ENCODE measurements at places on chromosomes 1 and 21. TPM values are rescaled to one million over a fixed set of nuclear protein-coding genes. Genes with fewer than 3 reads are reported as not detected.

DNA sequence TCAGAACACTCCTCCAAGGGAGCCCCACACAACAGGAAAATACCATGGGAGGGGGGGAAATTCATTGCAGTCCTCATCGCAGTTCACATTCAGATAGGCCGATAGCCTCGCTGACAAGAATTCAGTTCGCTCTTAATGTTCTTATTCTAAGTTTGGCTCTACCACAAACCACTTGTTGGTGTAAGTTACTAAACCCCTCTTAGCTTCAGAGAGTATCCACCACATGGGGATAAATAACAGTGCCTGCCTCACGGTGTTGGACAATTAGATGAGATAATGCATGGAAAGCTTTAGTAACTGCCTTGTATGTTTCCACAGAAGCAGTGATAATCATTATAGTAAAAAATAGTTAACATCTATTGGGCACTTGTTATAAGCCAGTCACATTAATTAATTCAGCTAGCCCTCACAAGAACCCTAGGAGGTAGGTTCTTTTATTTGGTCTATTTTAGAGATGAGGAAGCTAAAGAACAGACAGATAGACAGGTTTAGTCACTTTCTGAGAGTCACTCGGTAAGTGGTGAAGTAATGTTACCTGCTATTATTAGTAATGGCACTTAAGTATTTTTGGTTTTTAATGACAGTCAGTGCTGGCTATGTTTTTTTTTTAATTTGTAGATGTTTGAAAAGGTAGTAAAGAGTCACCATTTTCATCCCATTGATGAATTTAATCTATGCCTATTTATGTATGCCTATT lies 10.1 kb downstream of the VAV3 start:
- H3K4me3 ChIP-seq: no peak overlapping the region
- H3K27me3 ChIP-seq: peaks cover 11% of the 10 kb centered on the region
- H3K4me1 ChIP-seq: peaks cover 13% of the 10 kb centered on the region
- no peak for DNase-seq
- H3K36me3 ChIP-seq: no peaks in the 10 kb centered on the region

DNA sequence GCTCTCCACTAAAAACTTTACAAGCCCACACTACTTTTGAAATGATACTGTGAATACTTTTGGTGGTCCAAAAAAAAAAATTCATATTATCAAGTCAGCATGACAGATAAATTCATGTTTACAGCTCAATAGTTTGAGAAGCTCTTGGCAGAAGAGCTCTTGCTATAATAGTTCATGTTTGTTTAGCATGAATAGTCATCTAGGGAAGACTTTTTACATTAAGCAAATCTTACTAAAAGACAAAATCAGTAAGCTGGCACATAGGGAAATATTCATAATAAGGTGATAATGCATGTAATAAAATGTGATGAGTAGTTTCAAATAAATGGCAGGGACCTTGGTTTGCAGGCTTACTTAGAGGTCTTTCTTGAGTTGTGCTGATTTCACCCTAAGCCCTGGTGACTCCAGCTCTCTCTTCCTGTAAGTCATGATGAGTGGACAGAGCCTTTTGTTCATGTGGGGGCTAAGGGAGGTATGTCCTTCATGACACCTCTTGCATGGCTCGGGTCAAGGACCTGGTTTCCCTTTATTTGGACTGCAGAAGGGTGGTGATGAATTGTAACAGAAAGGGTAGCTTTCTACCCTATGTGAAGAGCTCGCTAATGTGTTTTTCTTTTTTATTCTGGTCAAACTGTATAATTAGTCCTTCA lies 166.7 kb downstream of the GABPA start:
- no peak overlapping the region for H3K4me3 ChIP-seq
- DNase-seq: no peak
- peaks cover 15% of the 10 kb centered on the region for H3K36me3 ChIP-seq
- H3K4me1 ChIP-seq: peaks cover 49% of the 10 kb centered on the region
- peak overlapping the region; percentile 28 for H3K27ac ChIP-seq

DNA sequence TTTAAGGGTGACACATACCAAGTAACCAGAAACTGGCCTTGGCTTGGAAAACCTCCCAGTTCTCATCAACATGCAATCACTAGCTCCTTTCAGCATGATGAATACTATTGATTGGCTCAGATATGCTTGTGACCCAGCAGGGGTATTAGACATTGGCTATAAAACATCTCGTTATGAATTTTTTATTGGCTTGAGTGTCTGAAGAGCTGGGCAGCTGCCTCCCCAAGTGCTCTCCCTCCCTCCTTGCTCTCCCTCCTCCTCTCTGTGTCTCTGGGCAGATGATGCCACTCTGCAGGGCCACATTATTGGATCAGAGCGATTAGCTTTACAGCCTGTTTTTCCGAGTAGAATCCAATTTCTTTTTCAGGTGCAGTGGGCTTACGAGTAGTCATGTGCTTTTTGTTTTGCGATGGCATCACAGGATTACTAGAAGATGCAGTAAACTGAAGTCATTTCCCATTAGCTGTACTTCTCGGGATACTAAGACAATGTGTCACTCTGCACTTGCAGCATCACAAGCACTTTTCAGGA lies 79.3 kb upstream of the ATF3 start:
- no peaks in the 10 kb centered on the region for H3K36me3 ChIP-seq
- H3K27ac ChIP-seq: no peak overlapping the region

GRCh38 chr1:155966750-155967149 lies 11.6 kb downstream of the ARHGEF2 start:
- DNase-seq: no peak
- H3K4me1 ChIP-seq: peaks cover 63% of the 10 kb centered on the region
- H3K27me3 ChIP-seq: no peaks in the 10 kb centered on the region
- H3K4me3 ChIP-seq: no peak overlapping the region

The OR2L3 gene
- polyA plus RNA-seq: not detected

The DEGS1 gene
- polyA plus RNA-seq: 107 TPM

The ALG14 gene
- 2.6 TPM for polyA plus RNA-seq

The PPFIA4 gene
- polyA plus RNA-seq: 0.17 TPM

All from endothelial cell of umbilical vein (primary cell).